ENCODE measurements at places on chromosomes 6 and 20. TPM values are rescaled to one million over a fixed set of nuclear protein-coding genes. Genes with fewer than 3 reads are reported as not detected.

DNA sequence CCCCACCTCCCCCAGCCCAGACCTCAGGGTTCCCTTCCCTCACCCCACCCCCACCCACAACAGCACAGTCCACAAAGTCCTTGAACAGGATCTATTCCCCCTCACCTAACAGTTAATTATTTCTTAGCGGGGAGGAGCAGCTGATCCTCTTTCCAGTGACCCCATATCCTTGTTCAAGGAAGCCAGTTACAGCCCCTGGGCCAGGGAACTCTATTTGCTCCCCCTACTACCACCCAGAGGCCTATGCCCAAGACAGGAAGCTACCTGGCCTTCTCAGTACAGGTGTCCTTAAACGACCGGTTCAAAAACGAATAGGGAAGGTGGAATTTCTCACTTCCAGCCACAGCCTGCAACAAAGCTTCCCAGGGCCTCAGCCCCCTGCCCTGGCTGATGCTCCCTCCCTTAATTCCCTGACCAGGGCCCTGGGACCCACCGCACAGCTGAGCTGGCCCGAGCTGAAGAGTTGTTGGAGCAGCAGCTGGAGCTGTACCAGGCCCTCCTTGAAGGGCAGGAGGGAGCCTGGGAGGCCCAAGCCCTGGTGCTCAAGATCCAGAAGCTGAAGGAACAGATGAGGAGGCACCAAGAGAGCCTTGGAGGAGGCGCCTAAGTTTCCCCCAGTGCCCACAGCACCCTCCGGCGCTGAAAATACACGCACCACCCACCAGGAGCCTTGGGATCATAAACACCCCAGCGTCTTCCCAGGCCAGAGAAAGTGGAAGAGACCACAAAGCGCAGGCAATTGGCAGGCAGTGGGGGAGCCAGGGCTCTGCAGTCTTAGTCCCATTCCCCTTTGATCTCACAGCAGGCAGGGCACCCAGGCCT is 778 bp downstream of the MCCD1 start:
- DNase-seq: no peak

MYT1 gene
- total RNA-seq: not detected

KHDC1L gene
- not detected for total RNA-seq

GRCh38 chr6:121748376-121748775 is 312.9 kb downstream of the GJA1 start:
- peak; percentile 77 for DNase-seq

- DNase-seq: no peak
These were observed 154.0 kb downstream of the ZDHHC14 start for GRCh38 chr6:157534977-157535339.

C6orf118 gene
- total RNA-seq: not detected

DNA sequence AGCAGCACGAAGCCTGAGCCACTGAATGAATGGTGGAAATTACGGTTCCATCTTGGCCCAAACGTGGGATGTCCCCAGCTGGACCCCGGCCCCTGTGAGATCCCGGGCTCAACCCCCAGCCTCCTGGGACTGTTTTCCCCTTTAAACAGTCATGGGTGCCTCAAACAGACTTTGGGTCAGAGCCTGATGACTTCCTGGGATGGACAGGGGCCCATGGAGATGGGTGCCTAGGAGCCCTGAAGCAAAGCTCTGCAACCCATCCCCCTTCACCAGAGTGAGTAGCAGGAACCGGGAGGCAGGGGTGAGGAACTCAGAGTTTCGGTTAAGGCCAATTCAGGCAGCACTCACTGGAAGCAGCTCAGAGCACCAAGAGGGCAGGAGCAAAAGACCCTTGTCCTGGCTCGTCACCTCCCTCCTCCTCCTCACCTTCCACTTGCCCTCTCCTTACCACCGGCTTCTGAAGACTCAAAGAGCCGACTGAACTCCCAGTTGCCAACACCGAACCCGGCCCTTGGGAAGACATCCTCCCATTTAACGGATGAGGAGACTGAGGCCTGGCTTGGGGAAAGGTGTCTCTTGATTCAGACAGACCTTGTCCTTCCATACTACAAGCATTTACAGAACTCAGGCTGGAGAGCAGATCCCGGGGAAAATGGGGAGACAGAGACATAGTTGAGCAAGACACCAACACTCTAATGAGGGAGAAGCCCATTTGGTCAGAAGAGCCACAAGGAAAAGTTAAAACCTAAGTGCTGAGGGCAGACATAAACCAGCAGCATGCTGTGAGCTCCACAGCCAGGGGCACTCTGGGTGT is 14.9 kb upstream of the TLDC2 start:
- no peak for DNase-seq

MAPK13 gene
- total RNA-seq: 95.6 TPM

Data from bronchial epithelial cell (primary cell).